ENCODE measurements at places on chromosomes 7 and 10.
A peak's percentile ranks its signal among the peaks of the same experiment; 100 is the strongest.

DNA sequence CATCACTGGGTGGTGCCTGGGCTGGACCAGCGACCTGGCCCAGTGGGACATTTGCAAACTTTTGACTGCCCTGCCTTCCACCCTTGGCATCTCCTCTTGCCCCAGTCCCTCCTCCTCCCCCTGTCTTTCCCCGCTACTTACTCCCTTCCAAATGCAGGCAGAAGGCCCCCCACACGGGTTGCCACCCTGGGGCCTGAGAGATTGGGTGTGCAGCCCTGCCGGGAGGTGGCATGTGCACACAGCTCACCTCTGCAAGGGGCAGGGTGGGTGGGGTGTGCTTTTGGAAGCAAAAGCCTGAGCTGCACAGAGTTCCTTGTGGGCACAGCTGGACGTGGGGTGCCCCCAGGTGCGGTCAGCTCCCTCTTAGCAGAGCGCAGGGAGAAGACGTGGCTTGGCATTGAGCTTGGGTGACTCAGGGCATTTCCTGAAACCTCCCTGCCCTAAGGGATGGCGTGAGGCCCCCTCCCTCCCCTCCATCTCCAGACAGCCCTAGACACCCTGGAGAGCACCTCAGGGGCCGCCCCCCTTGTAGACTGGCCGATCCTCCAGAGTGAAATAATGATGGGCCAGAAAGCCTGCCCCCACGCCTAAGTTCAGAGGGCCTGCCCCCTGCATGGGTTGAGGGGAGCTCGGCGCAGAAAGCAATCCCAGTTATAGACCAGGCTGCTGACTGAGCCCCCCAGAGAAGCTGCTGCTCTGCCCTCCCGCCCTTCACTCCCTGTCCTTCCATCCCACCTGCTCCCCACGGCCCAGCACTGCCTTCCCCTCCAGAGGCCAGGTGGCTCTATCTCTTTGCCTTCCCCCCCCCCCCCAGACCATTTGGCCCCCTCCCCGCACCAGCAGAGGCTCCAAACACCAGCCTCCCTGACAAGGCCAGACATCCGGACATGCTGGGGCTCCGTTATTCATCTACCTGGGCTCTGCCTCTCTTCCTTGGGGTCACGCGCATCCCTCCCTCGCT lies 2.3 kb upstream of the SHH start:
- no peaks in the 10 kb centered on the region for H3K36me3 ChIP-seq
- H3K27ac ChIP-seq: no peak overlapping the region
- DNase-seq: no peak
- H3K4me3 ChIP-seq: no peak overlapping the region

DNA sequence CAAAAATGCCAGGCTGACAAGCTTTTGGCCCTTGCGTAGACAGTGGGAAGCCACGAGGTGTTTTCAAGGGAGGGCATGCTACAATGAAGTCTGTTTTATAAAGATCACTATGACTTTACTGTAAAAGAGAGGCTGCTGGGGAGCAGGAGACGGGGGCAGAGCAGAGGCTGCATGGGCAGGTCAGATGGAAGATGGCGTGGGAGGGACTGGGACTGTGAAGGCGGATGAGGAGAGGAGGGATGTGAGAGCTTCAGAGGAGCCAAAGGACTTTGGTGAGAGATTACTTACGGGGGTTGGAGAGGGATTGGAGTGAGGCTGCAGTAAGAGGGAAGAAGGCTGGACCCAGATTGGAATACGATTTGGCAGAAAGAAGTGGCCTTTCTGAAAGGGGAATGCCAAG lies 86.6 kb upstream of the PCBD1 start:
- H3K27ac ChIP-seq: no peak overlapping the region
- H3K36me3 ChIP-seq: no peaks in the 10 kb centered on the region
- no peak overlapping the region for H3K4me3 ChIP-seq
- H3K27me3 ChIP-seq: peaks cover 21% of the 10 kb centered on the region
- H3K4me1 ChIP-seq: no peaks in the 10 kb centered on the region

DNA sequence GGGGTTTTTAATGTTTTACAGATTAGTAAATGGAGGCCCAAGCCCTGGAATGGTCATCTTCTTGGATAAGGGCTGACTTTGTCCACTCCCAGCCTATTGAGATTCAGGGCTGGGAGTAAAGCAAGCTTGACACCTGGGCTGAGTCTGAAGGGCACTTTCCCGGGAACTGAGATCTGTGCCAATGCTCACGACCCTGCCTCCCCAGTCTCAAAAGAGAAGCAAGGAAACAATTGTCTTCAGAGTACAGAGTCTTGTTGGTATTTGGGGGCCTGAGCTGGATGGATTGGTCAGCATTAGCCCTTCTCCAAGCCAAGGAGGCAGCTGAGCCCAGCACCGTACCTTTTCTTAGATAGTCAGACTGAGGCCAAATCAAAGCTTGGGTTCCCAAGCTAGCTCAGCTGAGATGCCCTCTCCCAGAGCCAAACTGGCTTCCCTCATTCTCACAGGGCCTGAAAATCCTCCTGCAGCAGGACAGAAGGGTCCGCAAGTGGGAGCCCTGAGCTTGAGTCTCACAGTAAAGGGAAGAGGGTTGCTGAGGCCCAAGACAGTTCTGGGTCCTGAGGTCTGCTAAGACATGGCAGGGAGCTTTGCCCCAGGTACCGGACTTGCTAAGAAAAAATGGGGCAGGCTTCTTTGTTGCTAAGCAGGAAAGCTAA lies 3.7 kb downstream of the DDIT4 start:
- peak overlapping the region; percentile 98 for H3K27ac ChIP-seq
- DNase-seq: no peak
- H3K27me3 ChIP-seq: no peaks in the 10 kb centered on the region
- peak overlapping the region; percentile 96 for H3K4me3 ChIP-seq
- peaks cover 26% of the 10 kb centered on the region for H3K4me1 ChIP-seq

- no peaks in the 10 kb centered on the region for H3K36me3 ChIP-seq
- H3K4me1 ChIP-seq: peaks cover 13% of the 10 kb centered on the region
- H3K27ac ChIP-seq: no peak overlapping the region
- H3K27me3 ChIP-seq: peaks cover 11% of the 10 kb centered on the region
These were observed 252.9 kb downstream of the DNAJB6 start for GRCh38 chr7:157589680-157590079.

DNA sequence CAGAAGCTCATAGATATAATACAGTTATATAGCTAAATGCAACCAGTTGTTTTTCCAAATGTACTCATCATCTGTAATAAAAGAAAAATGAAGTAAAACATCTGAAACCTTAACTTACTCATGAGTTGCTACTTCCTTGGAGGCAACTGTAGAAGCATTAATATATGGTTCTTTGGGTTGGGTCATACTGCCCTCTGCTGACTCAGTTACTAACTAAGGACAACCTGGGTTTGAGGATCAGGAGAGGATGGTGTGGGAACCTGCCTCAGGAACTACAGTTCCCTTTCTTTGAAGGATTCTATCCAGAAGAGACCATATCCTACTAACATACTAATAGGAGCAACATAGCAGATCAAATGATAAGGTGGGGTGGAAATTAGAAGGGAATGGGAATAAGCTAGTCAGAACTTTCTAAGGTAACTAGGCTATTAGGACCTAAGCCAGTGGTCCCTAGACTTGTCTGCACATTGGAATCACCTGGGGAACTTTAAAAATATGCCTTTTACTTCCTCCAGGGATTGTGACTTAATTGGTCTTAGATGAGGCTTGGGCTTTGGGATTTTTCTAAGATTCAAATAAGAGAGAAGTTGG lies 20.7 kb downstream of the COX15 start:
- no peaks in the 10 kb centered on the region for H3K27me3 ChIP-seq
- no peak overlapping the region for H3K27ac ChIP-seq
- DNase-seq: peak; percentile 66
- H3K4me3 ChIP-seq: no peak overlapping the region
- H3K4me1 ChIP-seq: peaks cover 13% of the 10 kb centered on the region

DNA sequence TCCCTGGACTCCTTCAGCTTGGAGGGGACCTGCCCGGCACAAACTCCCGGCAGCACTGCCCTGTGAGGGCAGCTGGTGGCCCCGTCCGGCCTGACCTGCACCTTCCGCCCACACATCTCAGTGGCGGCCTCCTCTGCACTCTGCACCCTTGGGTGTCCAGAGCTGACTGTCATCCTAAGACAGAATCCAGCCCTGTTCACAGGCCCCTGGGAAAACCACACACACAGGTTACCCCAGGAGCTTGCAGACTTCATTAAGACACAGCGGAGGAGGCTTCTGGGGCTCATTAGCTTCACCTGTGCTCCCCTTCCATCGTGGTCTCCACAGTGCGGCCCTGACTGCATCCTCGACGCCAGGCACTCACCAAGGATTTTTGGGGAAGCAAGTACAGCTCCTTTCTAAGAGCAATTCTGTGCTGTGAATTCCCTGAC lies 51.5 kb upstream of the SHH start:
- H3K27ac ChIP-seq: no peak overlapping the region
- peaks cover 14% of the 10 kb centered on the region for H3K27me3 ChIP-seq
- H3K36me3 ChIP-seq: no peaks in the 10 kb centered on the region
- no peaks in the 10 kb centered on the region for H3K4me1 ChIP-seq
- DNase-seq: no peak

DNA sequence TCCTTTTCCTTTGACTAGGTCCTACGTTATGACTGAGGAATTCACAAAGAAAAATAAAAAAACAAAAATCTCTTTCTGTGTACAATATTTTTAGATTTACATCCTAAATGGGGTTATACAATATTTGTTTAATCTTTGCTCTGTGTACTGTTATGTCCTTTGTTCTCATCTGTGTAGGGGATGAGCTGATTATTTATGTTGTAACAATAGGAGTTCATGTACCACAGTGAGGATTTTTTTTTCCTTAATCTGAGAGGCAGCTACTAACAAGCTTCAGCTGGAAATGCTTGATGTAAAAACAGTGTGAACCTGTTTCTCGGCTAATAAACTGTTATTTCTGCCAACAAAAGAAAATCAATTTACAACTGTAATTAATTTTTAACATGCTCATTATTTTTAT lies 58.0 kb downstream of the ORC5 start:
- no peak overlapping the region for H3K4me3 ChIP-seq
- H3K36me3 ChIP-seq: peaks cover 4% of the 10 kb centered on the region
- no peaks in the 10 kb centered on the region for H3K27me3 ChIP-seq
- no peaks in the 10 kb centered on the region for H3K4me1 ChIP-seq
- H3K27ac ChIP-seq: no peak overlapping the region
- no peak for DNase-seq

GRCh38 chr7:110786328-110786965 lies 304.5 kb upstream of the LRRN3 start:
- no peak overlapping the region for H3K27ac ChIP-seq
- no peak for DNase-seq

- DNase-seq: no peak
- H3K27me3 ChIP-seq: no peaks in the 10 kb centered on the region
- H3K36me3 ChIP-seq: no peaks in the 10 kb centered on the region
- H3K27ac ChIP-seq: no peak overlapping the region
- H3K4me3 ChIP-seq: no peak overlapping the region
These were observed 191.9 kb downstream of the RPS24 start for GRCh38 chr10:78225594-78225993.

DNA sequence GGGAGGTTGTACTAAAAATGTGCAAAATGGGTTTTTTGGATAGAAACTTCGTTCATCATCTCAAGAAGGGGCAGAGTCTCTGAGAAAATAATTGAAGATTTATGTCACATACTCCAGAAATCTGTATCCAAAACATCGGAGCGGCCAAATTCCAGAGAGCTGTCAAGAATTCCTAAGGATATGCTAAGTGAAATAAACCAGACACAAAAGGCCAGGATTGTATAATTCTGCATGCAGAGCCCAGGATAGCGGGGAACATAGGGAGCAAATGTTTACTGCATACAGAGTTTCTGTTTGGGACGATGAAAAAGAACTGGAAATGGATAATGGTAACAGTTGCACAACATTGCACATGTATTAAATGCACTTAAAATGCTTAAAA lies 224.2 kb upstream of the AUTS2 start:
- no peaks in the 10 kb centered on the region for H3K36me3 ChIP-seq
- H3K4me1 ChIP-seq: no peaks in the 10 kb centered on the region
- no peak overlapping the region for H3K4me3 ChIP-seq

Data from activated naive CD4-positive, alpha-beta T cell treated with anti-CD3 and anti-CD28 coated beads for 36 hours (primary cell).